ENCODE measurements at places on chromosomes 11 and 22.

GRCh38 chr22:36911887-36912661, 1.4 kb upstream of the CSF2RB start:
- ATAC-seq, result no peak

GRCh38 chr11:19747634-19748033, 35.0 kb downstream of the NAV2 start:
- ATAC-seq, result no peak

DNA sequence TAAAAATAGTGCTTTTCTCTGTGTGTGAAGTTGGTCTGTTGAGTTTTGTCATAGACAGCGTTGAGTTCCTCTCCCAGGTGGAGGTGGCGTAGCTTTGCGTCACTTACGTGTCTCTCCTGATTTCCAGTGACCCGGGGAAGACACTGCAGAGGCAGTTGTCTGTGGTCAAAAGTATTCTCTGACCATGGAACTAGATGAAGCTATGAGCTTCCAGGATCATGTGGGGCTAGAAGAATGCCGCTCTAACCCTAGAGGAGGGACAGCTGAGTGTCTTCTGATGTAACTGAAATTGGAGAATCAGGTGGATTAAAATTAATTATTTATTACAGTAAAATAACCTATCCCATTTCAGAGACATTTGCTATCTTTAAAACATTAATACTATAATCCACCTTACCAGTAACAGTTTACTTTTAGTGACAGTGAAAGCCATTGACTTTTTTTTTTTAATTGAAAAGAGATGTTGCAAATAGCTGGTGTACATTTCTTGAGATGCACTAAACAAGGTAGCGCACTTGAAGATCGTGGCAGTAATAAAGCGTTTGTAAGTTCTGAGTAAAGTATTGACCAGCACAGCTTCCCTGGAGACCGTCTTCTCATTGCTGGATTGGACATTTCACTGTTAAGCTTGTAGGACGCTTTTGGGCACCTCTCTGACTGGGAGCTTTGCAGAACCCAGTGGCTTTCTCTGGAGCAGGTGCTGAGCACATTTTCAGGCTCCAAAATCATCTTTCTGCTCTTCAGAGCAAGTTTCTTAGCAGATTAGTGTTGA, 9.7 kb downstream of the CAT start:
- ATAC-seq, result no peak

GRCh38 chr11:75574698-75575602, 12.9 kb downstream of the SERPINH1 start:
- no peak for ATAC-seq

DNA sequence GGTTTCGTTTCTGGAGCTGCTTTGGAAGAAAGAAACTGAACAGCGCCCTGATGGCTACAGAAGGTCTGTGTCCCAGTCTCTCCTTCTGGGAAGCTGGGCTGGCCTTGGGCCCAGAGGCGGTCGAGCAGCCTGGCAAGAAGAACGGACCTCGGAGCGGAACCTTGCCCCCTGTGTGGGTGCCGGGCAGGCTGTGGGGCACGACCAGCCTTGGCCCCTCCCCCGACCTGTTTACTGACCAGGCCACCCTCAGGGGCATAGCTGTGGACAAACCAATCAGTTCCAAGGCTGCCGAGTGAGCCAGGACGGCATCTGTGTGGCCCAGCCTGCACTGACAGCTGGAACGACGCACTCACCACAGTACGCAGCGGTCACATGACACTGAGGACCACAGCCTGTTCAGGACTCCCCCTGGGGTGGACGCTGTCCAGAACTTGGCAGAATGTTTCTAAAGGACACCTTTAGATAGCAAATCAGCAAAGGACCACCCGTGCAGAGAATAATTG, 7.2 kb downstream of the PIM3 start:
- no peak for ATAC-seq

DNA sequence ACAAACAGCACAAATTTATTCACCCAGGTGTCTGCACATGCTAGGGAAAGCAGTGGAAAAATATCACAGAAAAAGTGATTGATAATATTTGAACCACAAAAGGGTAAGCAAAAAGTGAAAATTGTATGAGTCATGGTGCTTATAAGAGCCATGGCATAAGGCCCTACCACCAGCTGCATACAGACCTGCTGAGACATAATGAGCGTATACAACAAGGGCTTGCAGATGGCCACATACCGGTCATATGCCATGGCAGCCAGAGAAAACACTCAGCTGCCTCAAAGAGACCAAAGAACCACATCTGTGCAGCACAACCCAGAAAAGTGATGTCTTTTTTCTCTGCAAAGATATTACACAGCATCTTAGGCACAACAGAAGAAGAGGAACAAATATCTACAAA, 71.4 kb upstream of the OR9G4 start:
- ATAC-seq, result no peak

- no peak for ATAC-seq
These were observed 1.2 kb upstream of the CXCR5 start for GRCh38 chr11:118882491-118882890.

DNA sequence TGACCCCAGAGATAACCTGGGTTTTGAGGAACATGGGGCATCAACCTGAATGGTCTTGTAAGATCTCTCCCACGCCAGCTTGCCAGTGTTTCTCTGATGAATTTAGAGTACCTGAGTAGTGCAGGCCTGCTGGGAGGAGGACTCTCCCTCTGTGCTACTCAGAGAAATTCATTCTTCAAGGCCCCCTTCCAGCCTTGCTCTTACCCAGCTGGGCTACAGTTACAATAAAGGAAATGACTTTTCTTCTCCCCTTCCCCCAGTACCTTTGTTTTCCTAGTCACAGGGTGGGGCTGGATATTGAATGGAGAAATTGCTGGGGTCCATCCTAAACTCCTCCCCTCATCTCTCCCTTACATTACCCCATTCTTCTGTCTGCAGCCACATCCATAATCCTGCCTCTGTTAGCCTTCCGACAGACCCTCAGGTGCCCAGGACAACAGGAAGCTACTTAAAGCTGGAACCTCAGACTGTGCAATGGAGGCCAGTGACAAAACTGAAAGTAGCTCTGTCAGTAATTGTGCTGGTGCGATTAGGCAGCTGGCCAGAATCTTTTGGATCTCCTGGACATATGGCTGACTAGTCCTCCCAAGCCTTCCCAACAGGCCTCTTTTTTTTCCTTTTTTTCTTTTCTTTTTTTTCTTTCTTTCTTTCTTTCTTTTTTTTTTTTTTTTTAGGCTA, 17.4 kb downstream of the LIMK2 start:
- peak; percentile 51 for ATAC-seq

GRCh38 chr11:35211952-35212351, 73.0 kb downstream of the CD44 start:
- ATAC-seq, result no peak

- no peak for ATAC-seq
These were observed 1032.0 kb downstream of the BRD1 start for GRCh38 chr22:48795664-48796063.

GRCh38 chr11:12741671-12742216, 67.5 kb downstream of the TEAD1 start:
- ATAC-seq, result no peak

DNA sequence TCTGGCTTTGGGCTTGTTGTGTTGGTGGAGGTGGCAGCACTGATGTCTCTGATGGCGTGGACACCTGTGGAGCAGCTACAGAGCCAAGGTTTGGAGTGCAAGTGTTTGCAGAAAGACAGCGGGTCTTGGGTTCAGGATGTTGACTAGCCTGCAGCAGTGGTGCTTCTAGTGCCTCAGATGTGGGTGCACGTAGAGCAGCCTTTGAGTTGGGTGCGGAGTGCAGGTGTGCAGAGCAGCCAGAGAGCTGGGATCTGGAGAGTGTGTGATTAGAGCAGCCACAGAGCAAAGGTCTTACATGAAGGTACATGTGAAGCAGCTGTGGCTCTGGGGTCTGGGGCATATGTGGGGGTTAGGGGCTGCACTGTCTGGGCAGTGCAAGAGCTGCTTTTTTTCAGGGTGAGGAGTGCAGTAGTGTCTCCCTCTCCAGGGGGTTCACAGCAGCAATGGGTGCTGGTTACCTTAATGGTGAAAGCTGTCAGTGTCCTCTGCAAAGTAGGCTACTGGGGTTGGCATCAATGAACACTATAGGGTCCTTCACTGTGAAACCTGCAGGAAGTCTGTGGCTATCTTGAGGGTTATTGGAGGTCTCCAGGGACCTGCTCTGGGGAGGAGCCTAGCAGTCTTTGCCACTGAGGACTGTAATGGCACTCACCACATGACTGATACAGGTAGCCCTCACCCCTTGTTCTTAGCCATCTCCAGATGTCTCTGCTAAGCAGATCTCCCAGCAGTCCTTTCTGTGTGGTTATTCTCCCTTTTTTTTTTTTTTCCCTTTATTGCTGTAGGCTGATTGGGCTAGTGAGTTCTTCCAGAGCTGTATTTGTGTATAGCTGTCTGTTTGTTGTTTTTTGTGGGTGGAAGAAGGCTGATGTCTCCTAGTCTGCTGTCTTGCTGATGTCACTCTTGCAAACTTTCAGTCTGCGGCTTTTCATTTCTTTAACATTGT, 14.3 kb downstream of the BIRC2 start:
- ATAC-seq, result peak; percentile 75

DNA sequence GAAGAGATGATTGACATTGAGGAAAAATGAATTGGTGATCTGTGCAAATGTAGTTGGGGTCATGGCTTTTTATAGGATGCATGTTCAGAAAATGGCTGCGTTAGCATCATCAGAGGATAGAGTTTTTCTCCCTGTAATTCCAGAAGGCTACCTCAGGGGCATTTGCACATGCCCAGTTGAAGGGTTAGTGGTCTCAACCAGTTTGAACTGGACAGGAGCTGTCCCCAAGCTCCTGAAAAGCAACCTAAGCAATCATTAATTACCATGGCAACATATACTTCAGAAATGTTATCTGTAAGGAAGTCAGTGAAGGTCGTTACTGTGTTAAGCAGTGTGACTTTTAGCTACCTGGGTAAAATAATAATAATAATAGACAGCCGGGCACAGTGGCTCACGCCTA, 29.3 kb downstream of the TUG1 start:
- ATAC-seq, result no peak

DNA sequence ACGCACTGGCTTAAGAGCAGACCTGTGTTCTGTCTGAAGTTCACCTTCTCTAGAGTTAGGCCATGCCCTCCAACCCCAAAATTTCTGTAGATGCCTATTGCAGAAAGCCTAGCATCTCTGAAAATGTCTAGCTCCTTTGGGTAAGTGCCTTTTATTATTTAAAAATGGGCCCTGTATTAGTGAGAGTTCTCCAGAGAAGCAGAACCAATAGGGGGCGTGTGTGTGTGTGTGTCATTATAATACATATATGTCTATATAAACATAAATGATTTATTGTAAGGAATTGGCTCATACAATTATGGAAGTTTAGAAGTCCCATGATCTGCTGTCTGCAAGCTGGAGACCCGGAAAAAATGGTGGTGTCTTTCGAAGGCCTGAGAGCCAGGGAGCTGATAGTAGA, 144.7 kb downstream of the TTC17 start:
- no peak for ATAC-seq

- ATAC-seq, result no peak
These were observed 46.3 kb downstream of the IGLL1 start for GRCh38 chr22:23533771-23534191.

DNA sequence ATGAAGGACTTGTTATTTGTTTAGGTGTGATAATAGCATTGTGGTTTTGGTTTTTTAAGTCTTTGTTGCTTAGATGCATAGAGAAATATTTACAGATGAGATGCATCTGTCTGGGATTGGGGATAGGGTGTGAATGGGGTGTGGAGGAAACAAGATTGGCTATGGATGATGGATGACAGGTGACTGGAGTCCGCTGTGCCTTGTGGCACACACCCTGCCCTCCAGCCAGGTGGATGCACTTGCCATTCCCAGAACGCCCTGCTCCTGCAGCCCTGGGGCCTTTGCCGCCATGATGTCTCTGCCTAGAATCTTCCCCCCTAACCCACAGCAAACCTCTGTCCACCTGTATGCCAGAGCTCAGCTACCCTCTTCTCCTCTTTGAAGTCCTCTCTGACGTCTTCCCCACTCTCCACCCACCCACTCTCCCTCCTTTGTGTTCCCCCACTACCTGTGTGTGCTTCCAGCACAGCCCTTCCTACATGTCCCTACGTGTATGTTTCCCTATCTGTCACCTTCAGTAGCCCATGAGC, 54.7 kb downstream of the WNT11 start:
- ATAC-seq, result no peak

- ATAC-seq, result no peak
These were observed 20.3 kb downstream of the MMP20 start for GRCh38 chr11:102604875-102605274.

GRCh38 chr22:46547883-46548244, 10.4 kb upstream of the CELSR1 start:
- ATAC-seq, result no peak

- ATAC-seq, result no peak
These were observed 37.5 kb downstream of the EXPH5 start for GRCh38 chr11:108556019-108556418.

GRCh38 chr11:11571893-11572292, 49.9 kb downstream of the GALNT18 start:
- ATAC-seq, result no peak

GRCh38 chr11:105372206-105372605, 232.6 kb upstream of the CARD18 start:
- no peak for ATAC-seq

- ATAC-seq, result no peak
These were observed 41.9 kb upstream of the PPP6R3 start for GRCh38 chr11:68418648-68419047.

DNA sequence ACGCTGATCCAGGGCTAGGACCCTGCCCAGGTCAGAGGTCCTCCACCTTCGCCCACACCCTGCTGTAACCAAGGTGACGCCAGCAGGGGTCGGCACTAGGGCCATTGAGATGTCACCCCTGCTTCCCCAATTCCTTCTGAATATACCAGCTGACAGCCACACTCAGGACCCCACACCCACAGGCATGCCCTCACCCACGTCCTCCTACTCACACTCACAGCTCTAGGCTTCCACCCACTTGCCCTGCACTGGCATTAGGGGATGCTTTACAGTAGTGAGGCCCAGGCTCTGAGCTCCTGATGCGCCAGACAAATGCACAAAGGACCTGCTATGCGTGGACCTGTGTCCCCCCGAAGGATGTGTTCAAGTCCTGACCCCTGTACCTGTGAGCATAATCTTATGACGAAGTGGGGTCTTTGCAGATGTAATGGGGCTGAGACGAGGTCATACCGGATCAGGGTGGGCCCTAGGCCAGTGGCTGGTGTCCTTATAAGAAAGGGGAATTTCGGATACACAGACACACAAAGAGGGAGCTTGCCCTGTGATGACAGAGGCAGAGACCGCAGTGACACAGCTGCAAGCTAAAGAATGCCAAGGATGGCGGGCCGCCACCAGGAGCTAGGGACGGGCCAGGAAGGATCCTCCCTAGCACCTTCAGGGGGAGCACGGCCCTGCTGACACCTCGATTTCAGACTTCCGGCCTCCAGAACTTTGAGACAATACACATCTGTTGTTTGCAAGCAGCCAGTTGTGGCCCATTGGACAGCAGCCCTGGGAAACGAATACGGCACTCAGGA, 11.2 kb downstream of the WNT11 start:
- ATAC-seq, result no peak
